ENCODE measurements at places on chromosomes 7 and 10.

GRCh38 chr10:76950354-76950753 lies 687.3 kb downstream of the KCNMA1 start:
- DNase-seq, result no peak

DNA sequence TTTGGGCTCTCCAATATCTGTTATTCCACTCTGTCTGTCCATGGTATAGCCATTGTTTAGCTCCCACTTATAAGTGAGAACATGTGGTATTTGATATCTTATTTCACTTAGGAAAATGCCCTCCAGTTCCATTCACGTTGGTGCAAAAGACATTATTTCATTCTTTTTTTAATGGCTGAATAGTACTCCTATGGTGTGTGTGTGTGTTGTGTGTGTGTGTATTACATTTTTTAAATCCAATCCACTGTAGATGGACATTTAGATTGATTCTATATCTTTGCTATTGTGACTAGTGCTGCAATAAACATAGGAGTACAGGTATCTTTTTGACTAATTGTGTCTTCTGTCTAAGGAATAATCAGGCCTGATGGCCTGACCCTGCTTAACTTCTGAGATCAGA lies 7.4 kb upstream of the CPED1 start:
- no peak for DNase-seq

DNA sequence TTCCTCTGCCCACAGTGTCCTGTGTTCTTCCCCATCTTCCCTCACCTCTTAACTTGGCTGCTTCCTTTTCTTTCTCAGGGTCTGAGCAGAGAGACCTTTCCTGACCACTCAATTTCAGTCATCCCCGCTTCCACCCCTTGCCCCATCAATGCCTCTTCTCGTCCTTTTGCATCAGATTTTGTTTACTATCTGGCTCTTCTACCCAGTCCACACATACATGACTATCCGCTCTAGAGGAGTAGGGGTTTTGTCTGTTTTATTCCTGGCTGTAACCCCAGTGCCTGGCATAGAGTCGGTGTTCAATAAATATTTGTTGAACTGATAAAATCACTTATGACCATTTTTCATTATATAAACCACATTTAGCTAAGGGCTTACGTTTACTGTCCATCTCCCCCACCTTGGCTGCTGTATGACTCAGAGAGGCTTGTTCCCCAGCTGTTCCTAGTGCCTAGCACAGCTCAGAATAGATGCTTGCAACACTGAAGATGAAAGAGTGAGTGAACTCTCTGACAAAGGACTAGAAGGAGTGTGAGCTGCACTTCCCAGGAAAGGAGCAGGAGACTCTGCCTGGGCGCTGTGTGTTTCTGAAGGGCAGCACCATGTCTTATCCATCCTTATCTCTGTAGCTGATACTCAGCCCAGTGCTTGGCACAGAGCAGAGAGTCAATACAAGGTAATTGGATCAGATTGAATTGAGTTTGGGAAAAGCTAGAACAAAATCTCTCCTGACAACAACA lies 21.9 kb downstream of the ARID5B start:
- DNase-seq, result no peak

DNA sequence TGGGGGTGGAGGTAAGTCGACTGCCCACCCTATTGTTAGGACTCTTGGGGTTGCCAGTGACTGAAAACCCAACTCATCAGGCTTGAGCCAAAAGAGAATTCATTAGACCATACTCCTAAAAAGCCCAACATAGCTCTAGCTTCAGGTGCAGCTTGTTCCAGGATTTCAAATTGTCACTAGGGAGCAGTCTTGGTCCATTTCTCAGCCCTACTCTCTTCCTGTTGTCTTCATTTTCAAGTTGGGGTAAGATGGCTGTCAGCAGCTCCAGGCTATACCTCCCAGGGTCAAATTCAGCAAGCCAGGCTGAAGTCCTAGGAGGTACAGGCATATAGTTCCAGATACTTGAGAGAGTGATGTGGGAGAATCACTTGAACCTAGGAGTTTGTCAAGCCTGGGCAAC lies 14.9 kb upstream of the COL13A1 start:
- peak; percentile 66 for DNase-seq

GRCh38 chr10:3192856-3193635 lies 20.5 kb upstream of the PITRM1 start:
- DNase-seq, result peak; percentile 23

GRCh38 chr10:79020015-79020491 lies 48.7 kb upstream of the ZMIZ1 start:
- DNase-seq, result no peak

Measured in AML-193 (cell line).